ENCODE measurements at places on chromosomes 7 and 10. TPM values are rescaled to one million over a fixed set of nuclear protein-coding genes. Genes with fewer than 3 reads are reported as not detected.

PAPOLB gene
- not detected for total RNA-seq

ACHE gene
- total RNA-seq = 0.14 TPM

SVOPL gene
- total RNA-seq = not detected

SUN3 gene
- not detected for total RNA-seq

ANK3 gene
- total RNA-seq = 60.5 TPM

SMO gene
- not detected for total RNA-seq

PAX4 gene
- not detected for total RNA-seq

PROSER2 gene
- 1.1 TPM for total RNA-seq

DNA sequence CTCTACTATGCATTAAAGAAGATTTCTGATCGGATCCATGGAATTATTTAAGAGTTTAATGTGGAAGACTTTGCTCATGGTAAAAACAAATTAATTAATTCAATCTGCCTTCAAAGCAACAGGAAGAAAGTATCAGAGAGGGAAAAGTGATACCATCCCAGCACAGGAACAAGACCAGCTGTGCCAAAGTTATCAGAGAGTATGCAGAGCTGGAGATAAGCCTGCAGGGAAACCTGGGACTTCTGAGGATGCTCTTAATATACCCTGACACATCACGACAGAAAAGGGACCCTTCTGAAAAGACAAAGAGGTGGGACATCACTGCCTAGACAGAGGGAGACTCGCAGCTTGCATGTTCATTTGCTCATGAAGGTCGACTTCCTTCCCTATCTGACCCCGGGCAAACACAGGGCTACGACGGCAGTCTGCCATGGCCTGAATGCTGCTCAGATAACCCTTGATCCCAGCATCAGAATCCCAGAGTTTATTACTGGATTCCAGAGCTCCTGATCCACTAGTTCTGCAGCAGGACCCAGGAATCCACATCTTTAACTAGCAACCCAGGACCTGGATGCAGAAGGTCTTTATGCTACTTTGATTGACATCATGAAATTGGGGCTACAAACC, 29.5 kb downstream of the FAM171A1 start:
- DNase-seq = no peak

DNA sequence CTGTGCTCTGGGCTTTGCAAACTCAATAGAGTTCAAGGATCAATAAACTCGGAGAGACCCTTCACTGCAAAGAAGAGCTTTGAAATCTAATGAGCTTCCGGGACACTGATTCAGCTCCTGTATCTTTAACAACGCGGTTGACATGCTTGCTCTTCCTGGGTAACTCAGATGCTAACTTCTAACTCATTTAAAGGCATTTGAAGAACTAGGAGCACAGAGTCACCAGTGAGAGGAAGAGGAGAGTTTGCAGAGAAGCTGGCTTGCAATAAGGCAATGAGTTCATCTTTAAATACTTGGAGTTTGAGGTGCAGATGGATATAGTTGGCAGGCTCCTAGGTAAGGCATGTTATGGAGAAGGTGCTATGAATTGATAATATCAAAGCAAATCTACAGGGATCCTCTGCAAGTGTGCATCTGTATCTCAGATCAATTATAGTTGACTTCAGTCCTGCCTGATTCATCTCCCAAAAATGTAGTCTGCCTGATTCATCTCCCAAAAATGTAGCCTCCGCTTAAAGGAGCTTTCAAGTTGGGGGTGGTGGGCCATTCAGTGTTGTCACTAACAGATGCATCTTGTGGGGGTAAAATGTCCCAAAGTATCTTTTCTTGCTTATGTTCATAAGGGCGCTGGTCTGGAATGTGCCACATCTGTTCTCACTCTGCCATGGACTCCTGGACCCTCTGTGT, 182.5 kb upstream of the PRSS58 start:
- no peak for DNase-seq

- DNase-seq = no peak
Measured at GRCh38 chr7:79176859-79177477, 276.5 kb downstream of the MAGI2 start.

GRCh38 chr10:22712956-22713852, 1.2 kb downstream of the PIP4K2A start:
- DNase-seq = peak; percentile 31

DNA sequence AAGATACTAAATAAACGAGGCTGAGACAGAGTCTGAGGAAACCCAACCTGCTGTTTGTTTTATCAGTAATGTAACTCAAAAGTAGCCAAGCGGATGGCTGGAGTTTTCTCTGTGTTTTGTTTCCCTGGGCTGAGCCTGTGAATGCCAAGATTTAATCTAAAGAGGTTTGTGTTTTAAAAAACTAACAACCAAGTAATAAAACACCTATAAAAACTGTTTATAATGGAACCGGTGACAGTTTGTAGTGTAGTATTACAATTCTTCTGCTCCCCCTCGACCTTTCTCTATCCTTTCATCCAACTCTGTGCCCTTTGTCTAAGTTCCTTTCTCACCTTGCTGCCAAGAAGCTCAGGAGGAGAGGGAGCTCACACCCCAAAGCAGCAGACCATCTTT, 2.6 kb upstream of the KAT6B start:
- DNase-seq = no peak

DNA sequence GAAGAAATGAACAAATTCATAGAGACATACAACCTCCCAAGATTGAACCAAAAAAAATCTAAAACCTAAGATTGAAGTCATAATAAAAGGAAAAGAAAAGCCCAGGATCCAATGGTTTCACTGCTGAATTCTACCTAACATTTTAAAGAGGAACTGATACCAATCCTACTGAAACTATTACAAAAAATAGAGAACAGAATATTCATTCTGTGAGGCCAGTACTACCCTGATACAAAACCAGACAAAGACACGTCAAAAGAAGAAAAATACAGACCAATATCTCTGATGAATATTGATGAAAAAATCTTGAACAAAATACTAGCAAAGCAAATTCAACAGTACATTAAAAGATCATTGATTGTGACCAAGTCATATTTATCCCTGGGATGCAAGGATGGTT, 128.5 kb upstream of the STEAP1 start:
- DNase-seq = no peak

- DNase-seq = peak; percentile 64
Measured at GRCh38 chr10:97914837-97915211, 65.2 kb downstream of the GOLGA7B start.

DNA sequence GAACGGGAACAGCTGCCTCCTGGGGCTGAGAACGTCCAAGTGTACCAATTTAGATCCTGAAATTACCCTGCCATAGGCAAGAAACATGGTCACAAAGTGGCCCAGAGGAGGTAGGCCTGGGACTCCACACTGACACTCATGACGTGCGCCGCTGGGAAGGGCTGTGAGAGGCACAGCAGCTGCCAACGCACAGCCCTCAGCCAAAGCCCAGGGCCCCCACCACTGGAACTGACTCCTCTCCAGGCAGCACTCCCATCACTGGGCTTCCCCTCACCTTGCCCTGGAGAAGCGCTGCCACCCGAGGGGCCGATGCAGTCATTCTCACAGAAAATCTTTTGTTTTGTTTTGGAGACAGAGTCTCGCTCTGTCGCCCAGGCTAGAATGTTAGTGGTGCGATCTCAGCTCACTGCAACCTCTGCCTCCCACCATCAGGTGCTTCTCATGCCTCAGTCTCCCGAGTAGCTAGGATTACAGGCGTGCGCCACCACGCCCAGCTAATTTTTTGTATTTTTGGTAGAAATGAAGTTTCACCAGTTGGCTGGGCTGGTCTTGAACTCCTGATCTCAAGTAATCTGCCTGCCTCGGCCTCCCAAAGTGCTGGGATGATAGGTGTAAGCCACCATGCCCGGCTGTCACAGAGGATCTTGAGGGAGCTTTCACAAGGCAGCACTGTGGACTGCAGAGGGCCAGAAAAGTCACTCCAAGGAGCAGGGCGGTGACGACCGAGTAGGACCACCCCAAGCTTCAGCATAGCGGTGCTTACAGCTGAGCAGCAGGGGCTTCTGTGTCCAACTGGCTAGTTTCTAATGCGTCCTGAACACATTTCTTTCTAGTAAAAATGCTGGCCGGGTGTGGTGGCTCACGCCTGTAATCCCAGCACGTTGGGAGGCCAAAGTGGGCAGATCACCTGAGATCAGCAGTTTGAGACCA, 13.5 kb downstream of the GUSB start:
- DNase-seq = no peak

- no peak for DNase-seq
Measured at GRCh38 chr7:131581241-131582051, 25.0 kb upstream of the PODXL start.

DNA sequence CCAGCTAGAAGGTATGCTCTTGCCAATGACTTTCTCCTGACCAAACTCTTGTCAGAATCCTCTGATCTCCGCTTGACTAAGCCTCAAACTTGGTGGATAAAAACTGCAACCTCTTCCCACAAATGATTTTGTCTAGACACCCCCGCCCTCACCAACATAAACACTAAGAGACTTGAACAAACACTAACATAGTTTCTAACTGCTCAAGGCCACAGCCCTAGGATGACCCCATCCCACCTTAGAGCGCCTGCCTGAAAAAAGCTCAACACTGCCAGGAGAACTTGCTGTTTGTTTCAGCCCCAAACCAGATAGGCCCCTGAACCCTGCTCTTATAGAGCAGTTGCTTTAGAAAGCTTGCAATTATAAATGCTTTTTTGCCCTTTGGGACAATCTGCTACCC, 71.8 kb downstream of the LRRN3 start:
- no peak for DNase-seq

DNA sequence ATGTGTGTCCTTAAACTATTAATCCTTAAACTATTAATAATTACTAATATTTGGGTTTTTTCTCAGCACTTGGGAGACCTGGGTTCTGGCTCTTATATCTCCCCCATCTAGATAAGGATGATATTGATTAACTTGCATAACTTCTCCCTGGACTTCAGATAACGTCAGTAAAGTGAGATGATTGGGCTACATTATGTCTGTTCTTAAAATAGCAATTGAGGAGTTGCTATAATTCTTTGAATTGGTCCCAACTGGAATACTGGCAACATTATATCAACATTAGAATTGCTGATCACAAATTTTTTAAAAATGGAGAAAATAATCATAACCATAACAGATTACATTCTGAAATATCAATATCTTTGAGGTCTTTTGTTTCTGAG, 1.9 kb downstream of the APBB1IP start:
- no peak for DNase-seq

GRCh38 chr7:55252386-55252785, 112.8 kb upstream of the LANCL2 start:
- DNase-seq = no peak

DNA sequence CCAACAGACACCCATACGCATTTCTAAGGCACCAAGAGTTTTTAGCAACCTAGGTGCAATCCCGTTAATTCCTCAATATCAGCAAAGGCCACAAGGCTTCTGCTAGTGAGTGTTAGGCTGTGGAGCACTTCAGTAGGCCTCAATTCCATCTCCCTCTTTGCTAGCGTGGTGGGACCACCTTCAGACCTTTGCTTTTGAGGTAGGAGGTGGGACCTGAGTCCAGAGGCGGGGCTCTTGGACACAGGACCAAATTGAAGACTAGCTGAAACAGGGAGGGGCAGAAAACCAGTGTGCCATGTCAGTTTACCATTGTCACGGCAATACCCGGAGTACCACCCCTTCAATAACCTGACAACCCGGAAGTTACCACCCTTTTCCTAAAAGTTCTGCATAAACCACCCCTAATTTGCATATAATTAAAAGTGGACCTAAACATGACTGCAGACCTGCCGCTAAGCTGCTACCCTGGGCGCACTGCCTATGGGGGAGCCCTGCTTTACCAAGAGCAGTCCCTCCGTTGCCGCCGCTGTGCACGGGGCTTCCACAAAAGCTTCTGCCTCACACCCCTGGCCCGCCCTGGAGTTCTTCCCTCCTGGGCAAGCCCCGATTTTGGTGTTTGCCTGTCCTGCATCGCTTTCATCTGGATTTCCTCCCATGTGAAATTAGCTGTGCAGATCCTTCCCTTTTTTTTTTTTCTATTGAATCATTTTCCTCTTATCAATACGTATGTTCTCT, 41.1 kb upstream of the EN2 start:
- no peak for DNase-seq

DNA sequence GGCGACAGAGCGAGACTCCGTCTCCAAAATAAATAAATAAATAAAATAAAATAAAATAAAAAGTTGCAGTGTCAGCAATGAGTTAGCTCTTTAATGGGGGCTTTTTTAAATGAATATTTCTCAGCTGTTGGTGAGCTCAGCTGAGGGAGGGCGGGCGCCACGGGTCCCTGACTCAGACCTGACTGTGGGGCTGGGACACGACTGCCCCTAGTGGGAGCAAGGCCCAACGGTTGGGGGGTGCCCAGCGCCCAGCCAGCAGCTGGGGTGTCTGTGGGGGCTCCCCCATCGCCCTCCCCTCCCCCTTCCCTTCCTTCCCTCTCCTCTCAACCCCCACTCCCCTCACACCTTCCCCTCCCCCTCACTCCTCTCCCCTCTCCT, 46.6 kb downstream of the PWWP2B start:
- DNase-seq = peak; percentile 71

- no peak for DNase-seq
Measured at GRCh38 chr10:7475939-7476338, 65.1 kb upstream of the SFMBT2 start.

DNA sequence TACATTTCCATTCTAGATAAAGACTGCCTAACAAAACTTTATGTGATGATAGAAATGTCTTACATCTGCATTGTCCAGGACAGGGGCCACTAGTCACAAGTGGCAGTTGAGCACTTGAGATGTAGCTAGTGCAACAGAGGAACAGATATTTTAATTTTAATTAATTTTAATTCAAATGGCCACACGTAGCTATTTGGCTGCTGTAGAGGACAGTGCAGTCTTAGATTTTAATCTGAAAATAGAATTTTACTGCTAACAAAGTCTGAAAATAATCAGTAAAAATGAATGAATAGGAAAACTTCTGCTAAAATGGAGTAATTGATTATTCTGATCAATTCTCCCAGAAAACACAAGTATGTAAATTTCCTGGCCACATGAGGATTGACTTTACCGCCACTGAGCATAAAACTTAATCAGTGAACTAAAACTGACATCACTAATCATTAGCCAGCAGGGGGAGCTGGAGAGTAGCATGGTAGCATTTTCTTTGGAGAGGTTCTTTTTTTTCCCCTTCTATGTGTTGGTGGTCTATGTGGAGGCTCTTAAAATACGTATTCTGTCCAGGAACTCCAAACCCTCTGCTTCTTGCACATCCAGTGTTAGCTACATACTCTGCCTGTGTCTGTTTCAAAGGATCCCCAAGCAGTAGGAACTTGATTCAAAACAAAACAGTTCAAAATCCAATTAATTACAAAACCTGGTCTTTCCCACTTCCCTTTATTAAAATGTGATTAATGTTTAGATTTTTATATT, 52.1 kb downstream of the TSPAN12 start:
- DNase-seq = peak; percentile 22

GRCh38 chr10:104099941-104100340, 14.3 kb upstream of the COL17A1 start:
- no peak for DNase-seq

- no peak for DNase-seq
Measured at GRCh38 chr10:98463016-98463415, 16.3 kb upstream of the HPS1 start.

GRCh38 chr10:79082035-79082373, 13.2 kb downstream of the ZMIZ1 start:
- DNase-seq = no peak

GRCh38 chr7:128393526-128394330, 16.1 kb downstream of the IMPDH1 start:
- no peak for DNase-seq

All from CD4-positive, alpha-beta T cell (primary cell).